Natural killer cell (primary cell): ENCODE measurements at places on chromosomes 7 and 10. TPM values are rescaled to one million over a fixed set of nuclear protein-coding genes. Genes with fewer than 3 reads are reported as not detected.

GRCh38 chr10:31771331-31771831 lies 157.2 kb downstream of the ARHGAP12 start:
- no peak for DNase-seq

Gene SNX10
- 26.8 TPM for total RNA-seq

DNA sequence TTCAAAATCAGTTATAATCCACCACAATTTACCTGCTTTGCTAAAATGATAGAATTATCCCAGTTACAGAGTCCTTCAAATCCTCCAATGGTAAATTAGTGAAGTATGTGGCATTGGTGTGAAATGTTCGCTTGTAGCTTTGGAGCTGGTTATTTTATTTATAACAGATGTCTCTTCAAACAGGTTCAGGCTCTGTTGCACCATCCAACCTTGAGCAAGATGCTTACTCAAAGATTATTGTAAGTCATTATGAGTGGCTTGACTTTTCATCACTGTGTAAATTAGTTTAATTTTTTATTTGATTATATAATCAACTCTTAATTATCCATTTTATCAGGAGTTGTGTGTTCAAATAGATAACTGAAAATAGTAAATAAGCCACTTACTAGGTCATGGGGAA lies 99.4 kb downstream of the BTRC start:
- DNase-seq, result no peak

- no peak for DNase-seq
These were observed 299.5 kb downstream of the KCNMA1 start for GRCh38 chr10:77338143-77338542.
